Thymus (tissue), 14 donors: ENCODE measurements at places on chromosomes 7 and 10. TPM values are rescaled to one million over a fixed set of nuclear protein-coding genes. Genes with fewer than 3 reads are reported as not detected.

GPR22 gene
- 0.02 TPM for polyA plus RNA-seq

ZNF727 gene
- polyA plus RNA-seq = 0.05 TPM

DNA sequence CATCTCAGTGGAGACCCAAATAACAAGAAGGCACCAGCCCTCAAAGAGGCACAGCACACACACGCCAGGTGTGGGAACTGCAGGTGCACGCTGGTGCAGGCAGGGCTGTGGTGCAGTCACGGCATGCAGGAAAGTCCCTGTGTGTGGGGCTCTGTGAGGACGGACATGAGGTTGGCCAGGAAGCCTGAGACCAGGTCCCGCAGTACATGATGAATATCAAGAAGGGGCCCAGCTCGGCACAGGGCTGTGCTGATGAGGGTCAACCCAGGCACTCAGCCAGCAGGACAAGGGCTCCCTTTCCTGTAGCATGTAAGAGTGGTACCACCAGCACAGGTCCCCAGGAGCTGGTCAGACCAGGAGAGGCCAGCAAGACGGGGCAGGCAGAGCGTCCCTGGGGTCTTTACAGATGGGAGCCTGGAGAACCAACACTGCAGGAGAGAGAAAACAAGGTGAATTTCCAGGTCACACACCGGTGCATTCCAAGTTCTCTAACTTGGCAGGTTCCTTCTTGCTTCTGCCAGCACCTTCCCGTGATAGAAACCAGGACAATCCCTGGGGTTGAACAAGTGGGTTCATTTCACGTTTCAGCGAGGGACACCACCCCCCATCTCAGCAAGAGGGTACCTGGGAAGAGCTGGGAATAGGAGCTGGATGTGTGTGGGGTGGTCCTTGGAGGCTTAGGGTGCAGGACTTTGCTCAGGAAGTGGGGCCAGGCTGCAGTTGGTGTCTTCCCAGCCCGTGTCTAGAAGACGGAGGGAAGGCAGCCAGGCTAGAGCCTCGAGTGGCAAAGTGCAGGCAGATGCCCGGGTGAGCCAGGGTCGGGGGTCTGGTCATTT is 244.8 kb upstream of the TCERG1L start:
- no peak for DNase-seq

GRCh38 chr7:4725014-4725849 is 43.1 kb downstream of the FOXK1 start:
- DNase-seq = peak; percentile 31

DNA sequence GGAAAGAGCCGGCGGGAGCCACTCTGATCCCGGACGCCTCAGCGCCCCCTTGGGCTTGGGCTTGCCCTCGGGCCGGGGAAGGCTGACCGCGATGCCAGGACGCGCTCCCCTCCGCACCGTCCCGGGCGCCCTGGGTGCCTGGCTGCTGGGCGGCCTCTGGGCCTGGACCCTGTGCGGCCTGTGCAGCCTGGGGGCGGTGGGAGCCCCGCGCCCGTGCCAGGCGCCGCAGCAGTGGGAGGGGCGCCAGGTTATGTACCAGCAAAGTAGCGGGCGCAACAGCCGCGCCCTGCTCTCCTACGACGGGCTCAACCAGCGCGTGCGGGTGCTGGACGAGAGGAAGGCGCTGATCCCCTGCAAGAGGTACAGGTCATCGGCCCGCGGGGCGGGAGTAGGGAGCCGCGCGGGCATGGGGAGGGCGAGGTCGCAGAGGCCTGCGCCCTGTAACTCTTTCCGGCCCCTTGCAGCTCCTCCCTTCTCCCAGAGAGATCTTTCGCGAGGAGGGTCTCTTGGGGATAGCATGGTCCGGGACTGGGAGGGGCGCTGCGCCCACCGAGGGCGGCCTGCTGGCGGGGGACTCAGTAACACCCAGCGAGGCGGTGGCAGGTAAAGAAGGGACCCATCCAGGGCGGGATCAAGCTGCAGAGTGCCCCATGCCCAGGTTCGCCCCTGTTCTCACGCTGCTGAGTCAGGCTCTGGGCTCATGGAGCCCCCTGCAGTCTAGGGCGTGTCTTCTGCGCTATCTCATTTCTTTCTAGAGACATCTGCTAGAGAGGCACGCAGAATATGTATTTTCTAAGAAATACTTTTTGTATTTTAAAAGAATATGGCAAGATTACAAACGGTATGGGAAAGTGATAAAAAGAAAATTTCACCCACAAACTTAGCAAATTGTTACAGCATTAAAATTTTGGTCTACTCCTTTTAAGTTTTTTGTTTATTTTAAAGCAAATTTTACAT is 687 bp downstream of the EPDR1 start:
- DNase-seq = peak; percentile 64
